HEK293T (cell line): ENCODE measurements at places on chromosomes 11 and 22.

DNA sequence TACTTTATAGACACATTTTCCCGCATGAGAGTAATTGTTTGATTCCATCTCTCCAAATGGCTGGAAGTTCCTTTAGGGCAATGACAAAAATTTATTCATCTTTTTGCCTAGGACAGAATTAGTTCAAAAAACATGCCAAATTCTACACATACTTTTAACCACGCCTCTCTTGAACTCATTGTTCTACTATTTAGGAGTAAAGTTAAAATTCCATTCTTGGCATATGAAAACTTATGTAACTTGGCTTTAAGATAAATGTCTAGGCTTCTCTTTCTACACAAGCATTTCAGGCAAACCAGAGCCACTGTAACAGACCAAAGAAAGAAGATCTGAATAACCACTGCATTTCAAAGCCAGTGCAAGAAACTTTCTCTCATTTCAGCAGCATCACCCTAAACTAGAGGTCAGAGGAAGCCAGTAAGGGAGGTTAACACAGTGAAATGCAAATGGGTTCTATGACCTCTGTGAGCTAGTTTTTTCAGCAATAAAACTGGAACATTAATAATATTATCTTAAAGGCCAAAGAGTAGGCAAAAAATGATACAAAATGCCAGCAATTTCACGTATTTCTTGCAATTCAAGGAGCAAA is 73.0 kb downstream of the RSF1 start:
- DNase-seq, result no peak

GRCh38 chr11:61092280-61092766 is 10.0 kb upstream of the CD5 start:
- no peak for DNase-seq

- no peak for DNase-seq
Measured at GRCh38 chr22:21766691-21767462, 31.3 kb upstream of the YPEL1 start.

DNA sequence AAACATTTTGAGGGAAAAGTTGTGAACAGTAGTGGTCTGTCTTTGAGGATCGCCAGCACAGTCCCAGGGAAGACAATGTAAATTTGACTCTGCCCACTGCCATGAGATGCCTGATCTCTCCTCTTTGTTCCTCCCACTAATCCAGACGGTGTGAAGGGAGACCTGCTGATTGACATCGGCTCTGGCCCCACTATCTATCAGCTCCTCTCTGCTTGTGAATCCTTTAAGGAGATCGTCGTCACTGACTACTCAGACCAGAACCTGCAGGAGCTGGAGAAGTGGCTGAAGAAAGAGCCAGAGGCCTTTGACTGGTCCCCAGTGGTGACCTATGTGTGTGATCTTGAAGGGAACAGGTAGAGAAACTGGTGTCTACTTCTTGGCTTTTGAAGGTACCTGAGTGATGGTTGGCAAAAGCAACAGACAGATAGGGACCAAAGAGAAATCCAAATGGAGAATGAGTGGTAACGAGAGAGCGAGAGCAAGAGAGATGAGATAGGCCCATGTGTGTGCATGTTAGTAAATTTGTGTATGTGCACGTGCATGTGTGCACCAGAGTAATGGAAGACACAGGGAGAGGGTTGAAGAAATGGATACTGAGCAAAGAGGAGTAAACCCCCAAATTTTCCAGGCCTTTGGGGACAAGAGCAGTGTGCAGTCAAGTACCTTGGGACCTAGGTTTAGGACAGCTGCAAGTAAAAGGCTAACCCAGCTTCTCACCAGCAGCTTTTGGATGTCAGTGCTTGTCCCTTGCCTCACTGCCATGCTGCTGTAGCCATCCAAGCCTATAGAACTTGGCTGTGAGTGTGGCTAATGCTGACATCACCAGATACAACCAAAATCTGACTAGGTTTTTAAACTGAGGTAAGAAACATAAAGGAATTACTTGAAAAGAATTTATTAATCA is 1.9 kb downstream of the NNMT start:
- DNase-seq, result no peak

DNA sequence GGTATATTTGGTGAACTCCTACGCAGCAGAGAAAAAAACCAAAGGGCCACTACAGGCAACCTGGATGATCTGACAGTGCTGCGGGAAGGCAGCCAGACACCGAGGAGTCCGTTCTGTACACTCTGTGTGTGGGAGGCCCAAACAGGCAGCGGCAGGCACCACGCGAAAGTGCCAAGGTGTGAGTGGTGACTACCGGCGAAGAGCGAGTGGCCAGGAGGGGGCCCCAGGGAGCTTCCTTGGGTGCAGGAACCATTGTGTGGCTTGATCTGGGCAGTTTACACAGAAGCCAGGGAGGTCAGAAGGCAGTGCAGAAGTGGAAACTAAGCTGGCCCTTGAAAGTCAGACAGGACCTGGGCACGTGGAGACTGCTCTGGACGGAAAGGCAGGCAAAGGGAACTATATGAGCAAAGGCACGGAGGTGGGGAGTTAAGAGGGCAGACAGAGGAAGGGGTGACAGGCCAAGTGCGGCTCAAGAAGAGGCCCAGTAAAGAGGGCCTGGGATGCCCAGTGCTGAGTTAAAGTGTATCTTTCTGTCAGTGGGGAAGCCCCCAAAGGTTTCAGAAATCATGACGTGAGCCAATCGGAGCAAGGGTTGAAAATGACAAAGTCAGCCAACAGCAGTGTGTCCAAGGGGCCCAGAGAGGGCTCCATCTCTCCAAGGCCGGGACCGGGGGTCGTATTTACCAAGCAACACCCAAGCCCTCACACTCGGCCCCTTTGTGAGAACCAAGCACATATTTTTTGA is 10.6 kb downstream of the TMEM184B start:
- peak; percentile 75 for DNase-seq

DNA sequence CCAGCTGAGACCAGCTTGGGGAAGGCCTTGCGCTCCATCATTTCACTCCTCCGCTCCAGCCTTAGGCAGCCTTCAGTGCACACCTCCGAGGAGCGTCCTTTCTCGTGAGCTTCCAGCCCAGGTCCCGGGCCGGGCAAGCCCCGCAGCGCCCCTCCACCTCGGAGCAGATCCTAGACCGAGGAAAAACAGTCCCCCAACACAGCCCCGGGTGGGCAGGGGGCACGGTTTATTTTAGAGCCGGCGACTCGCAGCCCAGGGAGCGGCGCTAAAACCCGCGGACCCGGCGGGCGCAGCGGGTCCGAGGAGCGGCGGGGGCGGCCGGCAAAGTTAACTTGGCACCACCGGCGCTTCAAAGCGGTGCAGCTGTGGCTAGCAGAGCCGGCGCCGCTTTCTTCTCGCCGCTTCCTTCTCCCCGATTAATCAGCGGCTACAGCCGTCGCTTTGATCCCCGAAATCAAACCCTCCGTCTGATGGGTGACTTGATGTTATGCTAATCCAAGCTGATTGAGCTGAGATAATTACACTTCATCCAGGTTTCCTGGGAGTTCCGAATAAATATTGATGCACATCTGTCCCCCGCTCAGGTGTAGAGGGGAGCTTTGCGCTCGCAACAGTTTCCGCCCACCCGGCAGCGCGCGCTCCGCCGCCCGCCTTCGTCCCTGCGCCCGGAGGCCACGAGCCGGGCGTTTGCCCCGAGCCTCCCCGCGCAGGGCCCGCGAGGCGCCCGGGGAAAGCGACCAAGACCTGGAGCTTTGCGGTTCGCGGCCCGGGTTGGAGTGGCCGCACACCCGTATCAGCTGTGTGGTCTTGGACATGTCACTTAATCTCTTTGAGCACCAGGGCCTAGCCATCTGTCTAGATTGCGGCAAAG is 192.7 kb downstream of the BUD13 start:
- DNase-seq, result no peak

GRCh38 chr22:22078329-22078728 is 95.7 kb upstream of the TOP3B start:
- DNase-seq, result no peak

GRCh38 chr11:415640-416041 is 842 bp upstream of the SIGIRR start:
- no peak for DNase-seq

GRCh38 chr11:67422891-67423290 is 5.4 kb upstream of the RPS6KB2 start:
- DNase-seq, result no peak

DNA sequence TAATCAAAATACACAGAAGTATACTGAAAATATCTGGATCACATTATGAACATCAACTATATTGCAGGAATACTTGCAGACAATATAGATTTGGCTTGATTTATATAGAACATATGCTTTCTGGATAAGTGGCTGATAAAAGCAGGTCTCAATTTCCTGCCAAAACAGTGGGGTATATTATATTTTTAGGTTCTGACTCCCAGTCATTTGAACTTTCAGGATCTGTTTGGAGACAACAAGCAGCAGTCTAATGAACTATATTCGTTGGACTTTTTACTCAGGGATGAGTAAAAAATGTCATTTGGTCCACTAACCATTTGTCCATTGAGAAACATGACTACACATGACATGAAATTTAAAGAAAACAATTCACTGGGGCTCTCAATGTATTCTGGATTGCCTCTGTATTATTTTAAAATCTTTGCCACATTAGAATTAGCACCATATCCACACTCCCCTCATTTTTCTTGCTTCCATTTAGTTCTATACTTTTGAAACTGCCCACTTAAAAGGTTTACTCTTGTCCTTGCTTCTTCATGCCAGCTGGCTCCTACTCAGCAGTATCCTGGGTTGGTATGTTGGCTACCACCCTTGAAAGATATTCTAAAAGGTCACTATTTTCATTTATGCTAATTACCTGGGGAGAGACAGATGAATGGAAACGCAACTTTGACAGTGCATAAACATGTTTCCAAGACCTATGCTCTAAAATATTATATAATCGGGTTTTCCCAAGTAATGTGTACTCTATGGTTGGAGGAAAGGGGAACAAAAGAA is 153.0 kb downstream of the APOL5 start:
- DNase-seq, result no peak

DNA sequence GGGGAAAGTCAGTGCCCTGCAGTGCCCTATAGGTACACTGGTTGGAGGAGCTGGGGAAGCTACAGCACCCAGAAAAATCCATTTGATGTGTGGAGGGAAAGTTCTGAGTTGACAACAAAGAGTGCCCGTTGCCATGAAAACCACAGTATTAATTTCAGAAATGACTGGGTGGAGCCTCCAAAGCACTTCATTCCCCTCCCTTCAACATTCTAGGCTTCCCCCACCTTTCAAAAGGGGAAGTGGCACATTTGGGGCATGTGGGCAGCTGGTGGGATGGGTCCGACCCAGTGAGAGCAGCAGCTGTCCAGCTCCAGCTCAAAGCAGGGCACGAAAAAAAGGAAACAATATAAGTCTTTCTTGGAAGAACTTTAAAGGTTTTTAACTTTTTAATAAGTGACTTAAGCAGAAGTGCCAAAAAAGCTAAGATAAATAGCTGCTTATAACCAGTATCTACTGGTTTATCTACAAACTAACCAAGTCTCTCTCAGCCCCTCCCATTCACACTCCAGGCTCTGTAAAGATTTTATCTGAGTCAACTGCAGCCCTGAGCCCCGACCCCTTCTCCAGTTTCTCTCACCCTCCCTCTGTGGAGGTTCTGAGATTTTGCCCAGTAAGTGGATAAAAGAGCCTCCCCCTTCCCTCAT is 9.0 kb upstream of the AHNAK start:
- no peak for DNase-seq

GRCh38 chr11:61963016-61963281 is 4.5 kb downstream of the FTH1 start:
- no peak for DNase-seq

- no peak for DNase-seq
Measured at GRCh38 chr22:26970809-26971394, 313.5 kb downstream of the MIAT start.

- DNase-seq, result no peak
Measured at GRCh38 chr22:37633089-37633624, 6.3 kb upstream of the SH3BP1 start.

DNA sequence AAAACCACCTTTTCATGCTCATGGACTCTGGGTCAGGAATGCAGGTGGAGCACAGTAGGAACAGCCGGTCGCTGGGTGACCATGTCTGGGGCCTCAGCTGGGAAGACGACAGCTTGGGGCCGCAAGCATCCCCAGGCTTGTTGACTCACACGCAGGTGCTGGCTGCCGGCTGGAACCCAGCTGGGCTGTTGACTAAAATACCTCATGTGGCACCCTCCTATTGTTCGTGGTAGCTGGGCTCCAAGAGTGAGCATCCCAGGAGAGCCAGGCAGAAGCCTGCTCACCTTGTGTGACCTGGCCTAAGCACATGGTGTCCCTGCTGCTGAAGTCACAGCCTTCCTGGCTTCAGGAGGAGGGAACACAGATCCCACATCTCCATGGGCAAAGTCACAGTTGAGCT is 9.4 kb downstream of the DPP3 start:
- DNase-seq, result no peak

- DNase-seq, result no peak
Measured at GRCh38 chr11:66473167-66473566, 6.5 kb downstream of the PELI3 start.

GRCh38 chr22:32018056-32018455 is 25.0 kb upstream of the SLC5A1 start:
- DNase-seq, result no peak
